MCF 10A (cell line): ENCODE measurements at places on chromosomes 11 and 22. TPM values are rescaled to one million over a fixed set of nuclear protein-coding genes. Genes with fewer than 3 reads are reported as not detected.

OR4D5 gene
- not detected in 2 replicates for total RNA-seq

PANX2 gene
- 0.77 and 2.7 TPM in 2 replicates for total RNA-seq

P4HA3 gene
- total RNA-seq: 0.15 and 0.93 TPM in 2 replicates

QSER1 gene
- total RNA-seq: 34.0 and 39.3 TPM in 2 replicates

NXF1 gene
- total RNA-seq: 47.6 and 53.3 TPM in 2 replicates

KRTAP5-7 gene
- not detected in 2 replicates for total RNA-seq

NOX4 gene
- total RNA-seq: not detected in 2 replicates

NCR3LG1 gene
- total RNA-seq: 13.6 and 14.2 TPM in 2 replicates

RIMBP3C gene
- total RNA-seq: 0.14 and 0.20 TPM in 2 replicates

SCGB1C1 gene
- not detected in 2 replicates for total RNA-seq

PGAP2 gene
- total RNA-seq: 27.2 and 28.2 TPM in 2 replicates

NCAM1 gene
- total RNA-seq: 0.19 and 0.39 TPM in 2 replicates

SEPTIN5 gene
- total RNA-seq: 2.0 and 3.5 TPM in 2 replicates

P2RY2 gene
- total RNA-seq: 0.56 and 1.0 TPM in 2 replicates

PLAAT2 gene
- 0.58 TPM in 1 of 2 replicates, not detected in the other for total RNA-seq

HORMAD2 gene
- not detected in 2 replicates for total RNA-seq

OR52N4 gene
- not detected in 2 replicates for total RNA-seq

APOL5 gene
- total RNA-seq: not detected in 2 replicates

CASP1 gene
- total RNA-seq: 27.2 and 34.4 TPM in 2 replicates

ART5 gene
- total RNA-seq: not detected in 2 replicates

ELMOD1 gene
- total RNA-seq: not detected in 2 replicates

EMID1 gene
- total RNA-seq: not detected in 2 replicates

H19 gene
- 61.0 and 152 TPM in 2 replicates for total RNA-seq

PARVG gene
- total RNA-seq: 0.23 TPM in 1 of 2 replicates, not detected in the other

TMEM45B gene
- total RNA-seq: not detected in 2 replicates

CRYBB3 gene
- 0.61 and 0.76 TPM in 2 replicates for total RNA-seq

PLEKHB1 gene
- total RNA-seq: not detected in 2 replicates

OPCML gene
- total RNA-seq: not detected in 2 replicates

INPPL1 gene
- 90.2 and 104 TPM in 2 replicates for total RNA-seq

NLRX1 gene
- 16.7 and 18.9 TPM in 2 replicates for total RNA-seq

PPFIBP2 gene
- 3.5 and 4.3 TPM in 2 replicates for total RNA-seq

C22orf15 gene
- not detected in 2 replicates for total RNA-seq

TMEM9B gene
- total RNA-seq: 30.0 and 35.3 TPM in 2 replicates

OR5P2 gene
- total RNA-seq: not detected in 2 replicates

TCN1 gene
- total RNA-seq: not detected in 2 replicates

IL17REL gene
- not detected in 2 replicates for total RNA-seq

MUC5B gene
- total RNA-seq: not detected in 2 replicates

POTEH gene
- not detected in 2 replicates for total RNA-seq

MMP8 gene
- 0.12 TPM in 1 of 2 replicates, not detected in the other for total RNA-seq

NEFH gene
- not detected in 2 replicates for total RNA-seq

PGA4 gene
- not detected in 2 replicates for total RNA-seq
